Spinal cord (tissue), 10 donors: ENCODE measurements at places on chromosomes 4 and X. TPM values are rescaled to one million over a fixed set of nuclear protein-coding genes. Genes with fewer than 3 reads are reported as not detected.

DNA sequence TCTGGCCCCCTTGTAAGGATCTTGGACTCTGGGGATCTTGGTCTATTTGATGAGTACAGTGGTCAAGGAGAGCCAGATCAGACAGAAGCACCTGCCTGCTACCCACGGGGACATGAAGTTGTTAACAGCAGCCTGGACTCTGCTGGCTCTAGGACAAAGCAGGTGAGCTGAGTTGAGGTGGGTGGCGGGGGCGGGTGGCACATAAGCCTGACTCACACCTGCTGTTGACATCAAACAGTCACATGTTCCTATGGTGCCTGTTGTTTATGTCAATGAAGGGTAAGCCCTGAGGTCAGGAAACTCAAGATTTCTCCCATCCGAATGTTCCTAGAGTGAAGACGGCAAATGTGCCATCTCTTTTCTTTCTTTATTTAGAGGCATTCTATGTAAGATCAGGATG, 50.1 kb upstream of the CLNK start:
- no peak overlapping the region for H3K27ac ChIP-seq
- H3K27me3 ChIP-seq, result no peaks in the 10 kb centered on the region
- DNase-seq, result no peak
- H3K36me3 ChIP-seq, result no peaks in the 10 kb centered on the region
- H3K4me3 ChIP-seq, result no peak overlapping the region
- no peaks in the 10 kb centered on the region for H3K4me1 ChIP-seq

AWAT2 gene
- not detected for polyA plus RNA-seq

USO1 gene
- 39.0 TPM for polyA plus RNA-seq

BEND2 gene
- polyA plus RNA-seq, result 0.05 TPM

- no peak overlapping the region for H3K4me3 ChIP-seq
- no peak for DNase-seq
- peaks cover 3% of the 10 kb centered on the region for H3K4me1 ChIP-seq
- H3K27ac ChIP-seq, result no peak overlapping the region
- H3K27me3 ChIP-seq, result peaks cover 10% of the 10 kb centered on the region
- no peaks in the 10 kb centered on the region for H3K36me3 ChIP-seq
Observed at GRCh38 chrX:40304115-40304514, 206.4 kb upstream of the BCOR start.

DCAF12L2 gene
- polyA plus RNA-seq, result 9.2 TPM
